Cardiac muscle cell (in vitro differentiated cells and primary cell): ENCODE measurements at places on chromosomes 7 and 10.

DNA sequence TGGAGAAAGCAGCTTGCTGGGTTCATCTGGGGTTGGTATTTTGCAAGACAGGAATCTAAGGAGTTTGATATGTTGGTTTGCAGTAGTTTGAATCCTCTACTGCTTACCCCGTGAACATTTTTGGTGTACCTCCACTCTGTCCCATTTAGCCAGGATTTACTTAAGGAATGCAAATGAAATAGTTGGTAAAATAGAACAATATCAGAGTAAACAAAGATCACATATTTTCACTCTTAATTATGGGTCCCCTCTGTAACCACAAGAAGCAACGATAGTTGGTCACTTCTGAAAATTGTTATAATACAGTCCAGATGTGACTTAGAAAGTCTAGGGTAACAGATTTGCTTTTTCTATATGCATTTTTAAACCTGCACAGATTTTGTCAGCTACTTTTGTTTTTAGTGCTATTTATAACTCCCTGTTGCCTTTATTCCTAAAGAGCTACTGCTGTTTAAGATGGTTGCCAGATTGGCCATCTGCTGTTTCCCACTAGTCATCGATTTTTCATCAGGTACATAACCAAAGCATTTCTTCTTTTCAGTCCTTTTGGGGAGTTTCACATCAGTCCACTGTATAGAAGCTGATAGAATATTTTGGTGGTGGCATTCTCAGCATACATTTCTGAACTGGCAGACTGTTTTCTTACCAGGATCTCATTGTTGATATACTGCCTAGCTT, 37.6 kb downstream of the MAPK8 start:
- DNase-seq: no peak

DNA sequence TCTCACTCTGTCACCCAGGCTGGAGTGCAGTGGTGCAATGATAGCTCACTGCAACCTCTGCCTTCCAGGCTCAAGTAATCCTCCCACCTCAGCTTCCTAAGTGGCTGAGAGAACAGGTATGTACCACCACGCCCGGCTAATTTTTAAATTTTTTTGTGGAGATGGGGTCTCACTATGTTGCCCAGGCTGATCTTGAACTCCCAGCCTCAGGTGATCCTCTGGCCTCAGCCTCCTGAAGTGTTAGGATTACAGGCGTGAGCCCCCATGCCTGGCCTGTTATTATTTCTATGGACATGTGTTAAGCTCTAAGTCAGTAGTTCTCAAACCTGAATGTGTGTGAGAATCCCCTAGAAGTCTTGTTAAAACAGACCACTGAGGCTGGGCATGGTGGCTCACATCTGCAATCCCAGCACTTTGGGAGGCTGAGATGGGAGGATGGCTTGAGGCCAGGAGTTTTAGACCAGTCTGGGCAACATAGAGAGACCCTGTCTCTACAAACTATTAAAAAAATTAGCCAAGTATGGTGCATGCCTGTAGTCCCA, 24.5 kb downstream of the TMEM270 start:
- DNase-seq: no peak

DNA sequence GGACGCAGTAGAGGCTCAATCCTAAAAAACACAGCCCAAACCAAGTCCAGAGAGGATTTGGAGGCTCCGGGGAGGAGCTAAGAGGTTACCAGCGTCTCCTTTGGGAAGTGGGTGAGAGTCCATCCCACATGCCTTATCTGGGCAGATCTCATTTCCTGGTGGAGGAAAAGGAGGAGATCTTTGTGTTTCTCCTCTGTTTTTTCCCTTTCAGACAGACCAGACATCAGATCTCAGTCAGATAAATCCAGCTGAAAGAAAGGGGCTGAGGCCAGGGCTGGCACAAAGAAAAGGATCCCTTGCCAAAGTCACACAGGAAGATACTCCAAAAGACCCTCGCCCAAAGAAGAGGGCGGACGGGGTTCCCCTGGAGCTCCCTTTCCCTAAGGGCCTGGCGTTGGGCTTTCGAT, 58.3 kb upstream of the COMTD1 start:
- no peak for DNase-seq

- DNase-seq: no peak
Measured at GRCh38 chr7:23645822-23646221, 34.2 kb upstream of the FAM221A start.

DNA sequence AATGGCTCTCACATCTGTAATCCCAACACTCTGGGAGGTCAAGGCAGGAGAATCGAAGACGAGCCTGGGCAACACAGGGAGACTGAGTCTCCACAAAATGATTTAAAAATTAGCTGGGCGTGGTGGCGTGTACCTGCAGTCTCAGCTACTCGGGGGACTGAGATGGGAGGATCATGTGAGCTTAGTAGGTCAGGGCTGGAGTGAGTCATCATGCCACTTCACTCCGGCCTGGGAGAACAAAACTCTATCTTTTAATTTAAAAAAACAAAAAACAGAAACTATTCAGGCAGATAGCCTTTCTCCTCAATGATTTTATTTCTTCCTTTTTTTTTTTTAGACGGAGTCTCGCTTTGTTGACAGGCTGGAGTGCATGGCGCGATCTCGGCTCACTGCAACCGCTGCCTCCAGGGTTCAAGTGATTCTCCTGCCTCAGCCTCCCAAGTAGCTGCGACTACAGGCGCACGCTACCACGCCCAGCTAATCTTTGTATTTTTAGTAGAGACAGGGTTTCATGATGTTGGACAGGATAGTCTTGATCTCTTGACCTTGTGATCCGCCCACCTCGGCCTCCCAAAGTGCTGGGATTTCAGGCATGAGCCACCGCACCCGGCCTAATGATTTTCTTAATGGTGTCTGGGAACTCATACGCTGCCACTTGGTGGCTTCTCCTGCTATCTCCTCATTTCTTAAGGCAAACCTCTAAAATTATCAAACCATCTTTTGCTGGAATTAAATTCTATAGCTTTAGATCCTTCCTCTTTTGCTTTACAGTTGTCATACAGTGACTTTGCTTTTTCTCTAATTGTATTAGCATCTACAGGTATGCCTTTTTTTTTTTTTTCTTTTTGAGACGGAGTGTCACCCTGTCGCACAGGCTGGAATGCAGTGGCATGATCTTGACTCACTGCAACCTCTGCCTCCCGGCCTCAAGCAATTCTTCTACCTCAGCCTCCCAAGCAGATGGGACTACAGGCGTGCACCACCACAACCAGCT, 22.9 kb downstream of the SRPK2 start:
- no peak for DNase-seq

DNA sequence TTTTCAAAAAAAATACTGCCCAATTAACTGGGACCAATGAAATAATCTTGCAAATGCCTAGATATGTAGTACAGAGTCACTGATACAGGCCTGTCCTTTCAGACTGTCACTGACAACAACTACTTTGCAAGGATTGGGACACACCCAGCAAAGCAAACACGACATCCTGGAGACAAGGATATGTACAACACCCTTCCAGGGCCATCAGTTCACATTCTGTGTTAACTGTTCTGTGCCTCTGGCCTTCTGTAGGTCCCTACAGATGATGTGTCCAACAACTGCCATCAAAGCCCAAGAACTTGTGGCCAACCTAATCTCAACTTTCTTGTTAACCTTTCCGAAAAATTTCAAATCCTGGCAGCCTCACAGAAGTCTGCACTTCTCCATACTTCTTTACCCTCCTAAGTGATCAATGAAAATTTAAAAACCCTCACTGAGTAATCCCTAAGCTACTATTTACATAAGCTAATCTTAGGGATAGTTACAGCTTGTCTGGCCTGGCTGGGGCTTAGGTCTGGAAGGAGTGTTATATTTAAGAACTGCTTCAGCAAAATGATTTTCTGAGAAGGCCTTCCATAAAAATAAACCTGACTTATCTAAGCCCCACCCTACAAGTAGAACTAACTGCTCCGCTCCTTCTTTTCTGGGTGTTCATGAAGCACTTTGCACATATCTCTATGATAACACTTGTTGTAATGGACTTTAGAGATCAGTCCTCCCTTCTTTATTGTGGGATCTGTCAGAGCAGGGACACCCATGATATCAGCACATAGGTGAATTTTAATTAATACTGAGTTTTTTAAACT, 21.0 kb downstream of the COBL start:
- no peak for DNase-seq

DNA sequence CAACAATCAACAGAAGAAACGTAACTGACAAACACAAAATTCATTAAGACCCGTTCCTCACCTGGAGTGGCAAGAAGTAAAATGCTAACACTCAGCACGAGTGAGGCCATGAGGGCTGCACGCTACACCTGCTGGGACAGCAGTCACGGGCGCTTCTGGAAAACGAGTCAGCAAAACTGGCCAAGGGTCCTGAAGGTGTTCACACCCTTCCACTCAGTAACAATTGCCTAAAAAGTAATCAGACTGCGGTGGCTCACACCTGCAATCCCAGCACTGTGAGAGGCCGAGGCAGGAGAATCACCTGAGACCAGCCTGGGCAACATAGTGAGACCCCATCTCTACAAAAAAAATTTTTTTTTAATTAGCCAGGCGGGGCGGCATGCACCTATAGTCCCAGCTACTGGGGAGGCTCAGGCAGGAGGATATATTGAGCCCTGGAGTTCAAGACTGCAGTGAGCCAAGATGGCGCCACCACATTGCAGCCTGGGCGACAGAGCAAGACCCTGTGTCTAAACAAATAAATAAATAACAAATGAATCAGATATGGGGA, 199.1 kb downstream of the MAD1L1 start:
- no peak for DNase-seq

GRCh38 chr7:75740846-75741497, 2.2 kb upstream of the HIP1 start:
- DNase-seq: peak; percentile 67

DNA sequence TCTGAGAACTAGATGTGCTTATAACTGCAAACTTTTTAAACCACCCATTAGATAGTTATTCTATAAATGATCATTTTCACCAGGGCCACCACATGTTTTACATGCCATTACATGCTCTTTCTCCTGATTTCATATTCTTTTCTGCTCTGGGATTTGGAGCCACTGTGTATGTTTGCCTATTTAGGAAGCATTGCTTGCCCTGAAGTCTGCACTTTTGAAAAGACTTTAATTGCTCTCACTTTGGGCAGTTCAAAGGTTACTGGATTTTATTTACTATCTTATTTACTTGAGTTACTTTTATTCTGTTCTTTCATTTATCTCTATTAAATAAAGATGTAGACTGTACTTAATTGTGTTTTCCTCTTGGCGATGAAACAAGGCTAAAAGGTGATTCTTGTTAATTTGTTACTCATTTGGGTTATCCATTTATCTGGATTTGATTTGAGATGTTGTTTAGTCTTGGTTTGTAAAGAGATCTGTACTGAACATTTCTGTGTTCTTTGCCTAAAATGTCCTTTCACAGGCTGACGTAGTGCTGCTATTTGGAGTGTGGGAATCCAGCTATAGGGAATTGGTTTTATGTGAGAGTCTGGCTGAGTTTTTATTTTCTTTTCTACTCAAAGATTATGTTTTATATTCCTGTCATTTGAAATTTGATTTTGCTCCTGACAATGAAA, 88.8 kb downstream of the SUGCT start:
- DNase-seq: no peak

DNA sequence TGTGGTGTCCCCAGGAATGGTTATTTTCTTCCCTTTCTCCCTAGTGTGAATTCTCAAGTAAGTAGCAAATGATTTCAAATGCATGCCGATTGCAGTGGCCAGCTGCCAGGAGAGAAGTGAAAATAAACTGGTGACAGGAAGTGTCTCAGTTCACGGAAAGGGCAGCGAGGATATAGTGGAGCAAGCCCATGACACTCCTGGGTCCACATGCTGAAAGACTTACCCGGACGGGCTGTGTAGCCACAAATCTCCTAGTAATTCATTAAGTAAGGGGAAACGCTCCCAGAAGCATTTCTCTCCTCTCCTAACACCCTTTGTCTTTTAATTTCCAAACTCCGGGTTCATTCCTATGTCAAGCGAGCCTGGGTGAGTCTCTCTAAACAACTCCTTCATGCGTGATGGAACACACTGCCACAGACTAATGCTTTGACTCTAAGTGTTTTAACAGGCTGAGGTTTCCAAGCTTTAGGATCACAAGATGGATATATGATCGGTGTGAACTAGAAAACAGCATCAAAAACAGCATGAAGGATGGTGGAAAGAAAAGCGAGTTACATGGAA, 125.6 kb downstream of the CYP26A1 start:
- peak; percentile 58 for DNase-seq

- no peak for DNase-seq
Measured at GRCh38 chr7:115004121-115004520, 82.2 kb downstream of the MDFIC start.

GRCh38 chr10:36388166-36388565, 737.2 kb upstream of the ANKRD30A start:
- no peak for DNase-seq

DNA sequence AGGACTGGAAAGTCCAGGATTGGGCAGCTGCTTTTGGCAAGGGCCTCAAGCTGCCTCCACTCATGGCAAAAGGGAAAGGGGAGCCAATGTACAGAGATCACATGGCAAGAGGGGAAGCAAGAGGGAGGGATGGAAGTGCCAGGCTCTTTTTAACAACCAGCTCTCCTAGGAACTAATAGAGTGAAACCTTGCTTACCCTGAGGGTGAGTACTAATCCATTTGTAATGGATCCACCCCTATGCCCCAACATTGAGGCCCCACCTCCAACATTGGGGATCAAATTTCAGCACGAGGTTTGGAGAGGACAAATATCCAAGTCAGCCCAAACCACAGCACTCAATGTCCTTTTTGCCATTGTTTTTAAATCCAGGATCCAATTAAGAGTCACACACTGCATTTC, 12.5 kb downstream of the HABP2 start:
- DNase-seq: no peak

DNA sequence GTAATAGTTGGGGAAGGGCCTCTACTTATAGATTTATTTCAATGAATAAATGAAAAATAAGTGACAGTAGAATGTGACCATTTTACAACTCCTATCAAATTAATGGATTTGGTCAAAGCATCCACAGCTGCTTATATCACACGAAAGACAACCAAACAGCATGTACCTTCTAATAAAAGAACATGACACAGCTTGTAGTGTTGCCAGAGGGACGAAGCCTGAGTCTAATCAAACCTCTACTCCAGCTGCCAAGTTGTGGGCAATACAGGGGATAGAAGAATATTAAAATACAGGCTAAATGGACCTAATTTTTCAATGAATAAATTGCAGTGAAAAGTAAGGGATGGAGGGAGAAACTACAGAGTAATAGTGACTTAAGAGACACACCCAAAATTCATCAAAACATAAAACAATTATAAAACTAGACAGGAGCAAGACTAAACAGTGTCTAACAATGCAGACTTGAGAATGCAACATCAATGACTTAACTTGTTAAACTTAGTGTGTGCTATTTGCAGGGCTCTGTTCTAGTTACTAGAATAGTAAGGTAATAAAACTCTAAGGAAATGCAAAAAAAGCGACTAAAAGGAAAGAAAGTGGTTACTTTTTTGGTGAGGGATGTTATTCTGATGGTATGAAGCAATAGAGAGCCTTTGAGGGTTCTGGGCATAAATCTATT, 853.8 kb downstream of the GRM8 start:
- no peak for DNase-seq

DNA sequence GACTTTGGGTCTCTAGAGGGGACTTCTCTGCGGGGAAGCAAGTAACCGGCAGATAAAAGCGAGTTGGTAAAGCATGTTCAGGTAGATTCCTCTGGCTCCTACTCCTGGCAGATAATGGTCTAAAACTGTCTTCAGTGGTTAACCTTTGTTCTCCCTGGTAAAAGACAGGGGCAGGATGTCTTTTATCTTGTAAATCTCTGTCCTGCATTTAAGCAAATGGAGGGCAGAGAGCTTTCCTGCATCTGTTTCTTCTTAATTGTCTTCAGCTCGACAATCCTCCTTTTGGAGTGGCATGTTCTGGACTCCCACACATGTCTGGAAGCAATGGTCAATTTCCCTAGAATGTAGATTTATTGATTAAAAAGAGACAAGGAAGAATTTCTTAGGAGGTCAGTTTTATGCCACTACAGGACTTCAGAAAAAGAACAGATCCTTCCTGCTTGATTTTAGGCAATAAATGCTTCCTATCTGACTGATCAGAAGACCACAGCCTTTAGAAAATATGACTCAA, 16.6 kb downstream of the C7orf33 start:
- no peak for DNase-seq
